ENCODE measurements at places on chromosomes 6 and 20. TPM values are rescaled to one million over a fixed set of nuclear protein-coding genes. Genes with fewer than 3 reads are reported as not detected.

Gene RBPJL
- total RNA-seq: not detected

Gene TMEM170B
- 1.3 TPM for total RNA-seq

Gene TP53TG5
- total RNA-seq: not detected

Gene CLPSL1
- not detected for total RNA-seq

Gene TRAPPC3L
- not detected for total RNA-seq

Gene APOM
- 3.9 TPM for total RNA-seq

Gene GTSF1L
- total RNA-seq: not detected

Gene PLEKHG1
- total RNA-seq: 1.2 TPM

Gene LZTS3
- 1.6 TPM for total RNA-seq

Gene ERVFRD-1
- total RNA-seq: 0.08 TPM

Data from activated naive CD4-positive, alpha-beta T cell treated with anti-CD3 and anti-CD28 coated beads, Interleukin-2, amount 10 ng/mL, durations not matched to agents 5 hours and 36 hours (primary cell).